Left renal pelvis (tissue), 4 donors: ENCODE measurements at places on chromosomes 7 and 10. TPM values are rescaled to one million over a fixed set of nuclear protein-coding genes. Genes with fewer than 3 reads are reported as not detected.
A peak's percentile ranks its signal among the peaks of the same experiment; 100 is the strongest.

Gene OLAH
- polyA plus RNA-seq = 0.34 TPM

Gene SPDYE8
- polyA plus RNA-seq = 0.69 TPM

Gene PHKG1
- polyA plus RNA-seq = 1.2 TPM

Gene COX19
- polyA plus RNA-seq = 10.3 TPM

GRCh38 chr7:33757563-33758165 lies 147.7 kb upstream of the BMPER start:
- no peak for DNase-seq

- DNase-seq = no peak
Measured at GRCh38 chr7:120973849-120974248, 14.7 kb upstream of the CPED1 start.

GRCh38 chr7:39186671-39187070 lies 209.0 kb downstream of the POU6F2 start:
- DNase-seq = no peak

- no peak for DNase-seq
Measured at GRCh38 chr10:128813574-128813973, 653.5 kb upstream of the MGMT start.

- no peak for DNase-seq
Measured at GRCh38 chr10:6741541-6741941, 161.5 kb upstream of the PRKCQ start.

GRCh38 chr10:5888351-5888750 lies 1.3 kb downstream of the ANKRD16 start:
- DNase-seq = no peak

DNA sequence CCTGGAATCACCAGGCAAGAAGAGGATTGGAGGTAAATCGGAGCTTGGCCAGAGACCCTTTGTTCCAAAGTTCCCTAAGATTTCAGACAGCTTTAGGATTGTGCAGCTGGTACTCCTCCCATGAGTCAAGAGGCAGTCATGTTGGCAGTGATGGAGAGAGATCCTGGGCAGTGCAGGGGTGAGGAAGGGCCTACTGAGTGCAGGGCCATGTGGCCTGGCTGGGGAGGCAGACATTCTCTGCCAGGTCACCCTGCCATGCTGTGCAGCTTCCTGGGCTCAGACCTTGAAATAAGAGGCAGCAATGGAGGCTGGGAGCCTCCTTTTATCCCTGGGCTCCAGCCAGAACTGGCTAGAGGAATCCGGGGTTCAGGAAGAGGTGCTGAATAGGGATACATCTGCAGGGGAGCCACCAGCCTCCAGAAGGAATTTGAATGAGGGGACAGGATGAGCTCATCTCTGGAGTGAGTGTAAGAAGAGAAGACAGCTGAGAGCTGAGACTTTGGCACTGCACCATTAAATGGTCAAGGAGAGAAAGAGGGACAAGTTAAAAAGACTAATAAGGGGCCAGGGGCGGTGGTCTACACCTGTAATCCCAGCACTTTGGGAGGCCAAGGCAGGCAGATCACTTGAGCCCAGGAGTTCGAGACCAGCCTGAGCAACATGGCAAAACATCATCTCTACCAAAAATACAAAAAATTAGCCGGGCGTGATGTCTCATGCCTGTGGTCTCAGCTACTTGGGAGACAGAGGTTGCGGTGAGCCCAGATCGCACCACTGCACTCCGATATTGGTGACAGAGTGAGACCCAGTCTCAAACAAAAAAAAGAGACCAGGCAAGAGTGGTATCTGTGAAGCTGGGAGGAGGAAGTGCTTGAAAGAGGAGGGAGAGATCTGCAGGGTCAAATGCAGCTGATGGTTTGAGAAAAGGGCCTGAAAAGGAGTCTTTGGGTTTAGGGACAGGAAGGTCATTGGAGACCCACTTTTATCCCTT lies 12.0 kb downstream of the SFTPD start:
- DNase-seq = no peak

GRCh38 chr10:49176310-49177268 lies 11.6 kb downstream of the TMEM273 start:
- no peak for DNase-seq

GRCh38 chr10:24367688-24368087 lies 158.8 kb downstream of the KIAA1217 start:
- no peak for DNase-seq

GRCh38 chr7:28957751-28958234 lies 337 bp downstream of the TRIL start:
- peak; percentile 18 for DNase-seq

DNA sequence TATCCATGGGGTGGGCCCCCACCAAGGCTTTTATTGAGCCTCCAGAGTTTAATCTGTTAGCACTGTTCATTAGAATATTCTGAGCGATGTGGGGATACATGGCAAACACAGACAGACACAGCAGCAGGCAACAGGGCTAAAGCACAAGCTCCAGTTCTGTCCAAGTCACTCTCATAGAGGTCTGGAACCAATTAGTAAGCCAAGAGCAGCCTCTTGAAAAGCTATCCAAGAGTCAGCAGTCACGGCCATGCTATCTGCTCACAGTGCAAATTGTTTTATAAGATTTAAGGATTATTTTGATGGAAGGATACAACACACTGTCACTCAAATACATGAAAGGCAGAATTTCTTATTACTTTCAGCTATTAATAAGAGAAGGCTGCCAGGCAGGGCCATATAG lies 86.4 kb upstream of the DGKB start:
- DNase-seq = no peak

DNA sequence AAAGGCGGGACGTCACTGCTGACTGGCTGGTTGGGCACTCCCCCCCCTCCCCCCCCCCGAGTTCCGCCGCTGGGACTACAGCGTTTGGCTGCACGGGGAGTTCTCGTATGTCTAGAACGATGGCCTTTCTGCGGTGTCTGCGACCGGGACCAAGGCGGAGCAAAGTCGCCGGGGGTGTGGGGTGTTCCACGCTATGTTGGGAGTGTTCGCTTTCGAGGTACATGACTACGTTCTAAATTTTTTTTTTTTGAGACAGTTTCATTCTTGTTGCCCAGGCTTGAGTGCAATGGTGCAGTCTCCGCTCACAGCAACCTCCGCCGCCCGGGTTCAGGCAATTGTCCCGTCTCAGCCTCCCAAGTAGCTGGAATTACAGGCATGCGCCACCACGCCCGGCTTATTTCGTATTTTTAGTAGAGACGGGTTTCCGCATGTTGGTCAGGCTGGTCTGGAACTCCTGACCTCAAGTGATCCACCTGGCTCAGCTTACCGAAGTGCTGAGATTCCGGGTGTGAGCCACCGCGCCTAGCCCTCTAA lies 573 bp upstream of the IDI1 start:
- no peak for DNase-seq

DNA sequence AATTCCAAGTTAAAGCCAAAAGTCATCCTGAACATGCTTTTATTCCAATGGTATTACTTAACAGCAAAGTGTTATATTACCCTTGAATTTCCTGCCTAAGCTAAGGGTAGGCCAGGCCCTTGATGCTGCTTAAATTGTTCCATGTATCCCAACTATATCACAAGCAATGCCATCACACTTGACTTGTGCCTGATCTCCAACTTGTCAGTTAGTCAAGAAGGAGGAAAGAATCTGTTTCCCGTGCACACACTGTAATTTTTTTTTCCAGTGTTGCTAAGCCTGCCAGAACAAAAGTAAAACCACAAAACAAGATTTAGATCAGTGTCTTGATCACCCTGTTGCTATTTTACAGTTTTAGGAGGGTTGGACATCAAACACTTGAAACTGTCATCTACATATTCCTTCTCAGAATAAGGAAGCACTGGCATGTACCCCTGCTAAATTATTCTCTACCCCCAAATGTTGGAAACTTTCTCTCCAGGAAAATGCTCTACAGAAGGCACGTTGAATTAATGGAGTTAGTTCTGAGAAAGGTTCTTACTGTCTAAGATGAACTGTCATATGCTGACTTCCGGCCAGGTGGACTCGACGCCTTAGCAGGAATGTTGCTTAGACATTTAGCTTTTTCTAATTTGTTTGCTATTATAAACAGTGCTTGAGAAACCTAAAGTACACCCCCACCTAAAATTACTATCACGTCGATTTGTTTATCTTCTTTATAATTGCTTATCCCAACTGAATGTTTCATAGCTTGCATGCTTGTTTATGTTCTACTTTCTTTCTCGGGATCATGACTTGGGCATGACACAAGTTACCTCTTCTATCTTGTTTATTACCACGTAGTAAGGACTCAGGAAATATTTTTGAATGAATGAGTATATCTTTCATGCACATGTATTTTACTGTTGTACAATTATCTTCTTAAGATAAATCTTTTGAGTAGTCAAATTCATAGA lies 105.5 kb upstream of the ZNF438 start:
- no peak for DNase-seq

DNA sequence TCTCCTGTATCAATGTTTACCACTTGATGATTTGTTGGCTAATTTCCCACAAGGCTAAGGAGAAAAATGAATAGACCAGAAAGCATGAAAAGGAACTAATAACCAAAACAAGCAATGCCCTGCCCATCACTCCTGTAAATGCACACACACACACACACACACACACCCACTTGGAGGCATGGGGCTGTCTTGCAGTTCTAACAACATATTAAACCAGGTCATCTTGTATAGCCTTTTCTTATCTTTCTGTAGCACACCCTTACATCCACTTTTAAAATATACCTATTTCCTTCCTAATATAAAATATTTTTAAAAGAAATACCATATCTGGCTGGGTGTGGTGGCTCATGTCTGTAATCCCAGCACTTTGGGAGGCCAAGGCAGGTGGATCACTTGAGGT lies 105.3 kb downstream of the CTTNBP2 start:
- no peak for DNase-seq

DNA sequence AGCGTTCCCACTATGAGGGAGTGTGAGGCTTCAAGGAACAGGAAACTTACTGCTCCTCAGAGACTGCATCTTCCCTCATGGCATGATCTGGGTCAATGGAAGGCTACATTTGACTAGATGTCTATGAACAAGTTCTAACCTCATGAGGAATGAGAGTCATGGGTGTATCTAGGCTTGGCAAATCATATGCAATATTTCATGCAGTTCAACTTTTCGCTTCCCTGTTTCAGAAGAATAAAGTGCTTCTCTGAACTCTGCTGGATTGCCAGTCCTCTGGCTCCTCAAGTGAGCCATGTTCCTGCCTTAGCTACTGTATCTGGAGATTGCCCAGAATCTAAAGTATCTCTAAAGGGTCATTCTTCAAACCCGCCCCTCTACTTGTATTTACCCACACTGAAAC lies 54.3 kb upstream of the SEMA3A start:
- no peak for DNase-seq
